Fibroblast of villous mesenchyme (primary cell): ENCODE measurements at places on chromosomes 11 and 22.

DNA sequence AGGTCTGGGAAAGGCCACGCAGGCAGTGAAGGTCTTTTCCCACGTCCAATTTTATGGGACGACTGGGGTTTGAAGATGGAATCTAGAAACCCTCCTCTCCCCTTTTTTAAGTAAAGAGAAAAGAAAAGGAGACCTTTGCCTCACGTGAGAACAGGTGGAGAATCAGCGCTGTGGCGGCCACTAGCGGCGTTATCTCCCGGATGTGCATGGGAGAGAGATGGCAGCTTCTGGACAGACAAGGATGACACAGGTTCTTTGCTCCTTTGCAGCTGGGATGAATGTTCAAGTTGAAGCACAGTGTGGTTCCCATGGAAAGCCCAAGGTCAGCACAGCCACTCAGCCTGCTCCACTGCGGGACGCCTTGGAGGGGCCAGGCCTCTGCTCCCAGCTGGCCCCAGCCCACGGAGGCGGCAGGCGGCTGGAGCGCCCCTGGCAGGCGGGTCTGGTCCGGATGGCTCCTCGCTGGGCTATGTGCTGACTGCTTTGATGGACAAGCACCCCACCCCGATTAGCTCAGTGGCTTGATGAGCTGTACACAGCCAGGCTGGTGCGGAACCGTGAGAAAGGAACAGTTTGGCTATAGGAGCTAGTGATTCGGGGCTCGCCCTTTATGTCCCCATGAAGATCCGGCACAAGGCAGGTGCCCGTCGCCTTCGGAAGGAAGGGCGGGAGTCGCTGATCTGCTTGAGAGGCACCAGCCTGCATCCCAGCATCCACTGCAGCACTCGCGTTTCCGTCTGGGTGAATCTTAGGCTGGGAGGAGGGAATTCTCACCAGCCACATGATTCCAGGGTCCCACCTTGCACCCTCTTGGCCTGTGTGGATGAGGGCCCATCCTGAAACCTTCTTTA lies 14.5 kb upstream of the BID start:
- no peak for DNase-seq

- DNase-seq = peak; percentile 80
Observed at GRCh38 chr11:45982656-45983470, 60.4 kb downstream of the LARGE2 start.

- DNase-seq = no peak
Observed at GRCh38 chr11:63913866-63914830, 2.8 kb downstream of the RCOR2 start.

DNA sequence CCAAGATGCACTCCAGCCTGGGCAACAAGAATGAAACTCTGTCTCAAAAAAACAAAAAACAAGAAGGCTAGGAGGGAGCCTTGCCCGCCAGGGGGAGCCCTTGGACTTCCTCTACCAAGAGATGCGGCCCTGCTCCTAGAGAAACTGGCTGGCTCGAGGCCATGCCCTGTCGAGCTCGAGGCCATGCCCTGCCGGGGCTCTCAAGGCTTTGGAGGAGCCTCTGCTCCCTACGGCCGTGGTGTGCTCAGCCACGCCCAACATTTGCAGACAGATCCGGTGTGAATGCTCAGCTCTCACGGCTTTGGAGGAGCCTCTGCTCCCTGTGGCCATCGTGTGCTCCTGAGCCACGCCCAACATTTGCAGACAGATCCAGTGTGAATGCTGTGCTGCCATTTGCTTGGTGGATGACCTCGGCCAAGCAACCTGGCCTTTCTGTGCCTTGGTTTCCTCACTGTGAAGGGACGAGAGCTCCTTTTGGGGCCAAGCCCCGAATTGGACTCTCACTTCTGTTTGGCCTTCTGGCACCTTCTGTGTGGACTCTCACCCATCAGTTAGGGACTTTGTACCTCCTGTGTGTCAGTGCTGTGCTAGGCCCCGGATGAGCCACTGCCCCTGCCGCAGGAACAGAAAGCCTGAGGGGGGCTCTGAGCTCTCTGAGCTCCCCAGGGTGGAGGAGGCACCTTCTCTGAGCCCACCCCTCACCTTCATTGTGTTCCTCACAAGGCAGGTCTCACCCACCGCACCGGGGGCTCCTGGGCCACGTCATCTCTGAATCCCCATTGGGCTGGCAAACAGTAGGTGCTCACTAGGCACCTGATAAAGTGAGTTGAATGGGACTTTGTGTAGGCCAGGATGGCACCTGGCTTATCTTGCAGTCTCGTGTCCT lies 14.1 kb downstream of the C11orf24 start:
- DNase-seq = peak; percentile 93

GRCh38 chr11:3049430-3050243 lies 7.6 kb downstream of the CARS1 start:
- peak; percentile 97 for DNase-seq

- DNase-seq = no peak
Observed at GRCh38 chr11:73249304-73249703, 22.8 kb upstream of the P2RY6 start.

DNA sequence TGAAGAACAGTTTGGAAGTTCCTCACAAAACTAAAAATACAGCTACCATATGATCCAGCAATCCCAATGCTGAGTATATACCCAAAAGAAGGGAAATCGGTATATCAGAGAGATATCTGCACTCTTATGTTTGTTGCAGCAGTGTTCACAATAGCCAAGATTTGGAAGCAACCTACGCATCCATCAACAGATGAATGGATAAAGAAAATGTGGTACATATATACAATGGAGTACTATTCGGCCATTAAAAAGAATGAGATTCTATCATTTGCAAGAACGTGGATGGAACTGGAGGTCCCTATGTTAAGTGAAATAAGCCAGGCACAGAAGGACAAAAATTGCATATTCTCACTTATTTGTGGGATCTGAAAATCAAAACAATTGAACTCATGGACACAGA lies 46.5 kb downstream of the XRRA1 start:
- no peak for DNase-seq

DNA sequence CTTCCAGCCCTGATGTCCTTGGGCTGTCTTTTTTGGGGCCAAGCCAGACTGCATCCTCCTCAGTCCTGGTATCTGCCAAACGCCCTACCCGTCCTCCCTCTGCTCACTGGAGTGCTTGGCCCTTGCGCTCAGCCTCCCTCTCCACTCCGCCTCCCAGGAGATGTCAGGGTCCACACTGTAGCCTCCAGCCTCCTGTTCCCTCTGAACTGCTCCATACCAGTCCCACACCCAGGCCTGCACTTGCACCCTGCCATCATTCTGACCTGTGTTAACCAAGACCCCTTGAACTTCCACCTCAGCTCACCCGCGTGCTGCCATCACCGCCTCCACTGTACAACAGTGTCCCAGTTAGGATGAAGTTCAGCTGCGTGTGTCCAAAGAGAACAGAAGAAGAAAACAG lies 6.3 kb upstream of the IL2RB start:
- DNase-seq = no peak

DNA sequence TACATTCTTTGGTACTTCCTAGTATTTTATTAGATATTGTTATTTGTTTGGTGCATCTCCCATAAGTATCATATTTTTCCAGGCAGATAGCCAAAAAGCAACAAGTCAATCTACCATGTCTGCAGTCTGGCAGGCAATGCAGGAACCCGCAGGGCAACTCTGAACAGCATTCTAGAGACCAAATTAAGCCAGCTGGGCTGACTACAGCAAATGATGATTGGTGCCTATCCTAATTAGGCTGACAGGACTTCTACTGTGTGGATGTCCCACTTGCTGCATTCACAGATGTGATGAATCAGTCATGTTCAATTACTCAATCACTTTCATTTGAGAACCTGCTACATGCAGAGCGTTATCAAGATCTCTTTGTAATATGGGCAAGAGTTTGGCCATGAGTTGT lies 40.3 kb upstream of the AMOTL1 start:
- DNase-seq = no peak

DNA sequence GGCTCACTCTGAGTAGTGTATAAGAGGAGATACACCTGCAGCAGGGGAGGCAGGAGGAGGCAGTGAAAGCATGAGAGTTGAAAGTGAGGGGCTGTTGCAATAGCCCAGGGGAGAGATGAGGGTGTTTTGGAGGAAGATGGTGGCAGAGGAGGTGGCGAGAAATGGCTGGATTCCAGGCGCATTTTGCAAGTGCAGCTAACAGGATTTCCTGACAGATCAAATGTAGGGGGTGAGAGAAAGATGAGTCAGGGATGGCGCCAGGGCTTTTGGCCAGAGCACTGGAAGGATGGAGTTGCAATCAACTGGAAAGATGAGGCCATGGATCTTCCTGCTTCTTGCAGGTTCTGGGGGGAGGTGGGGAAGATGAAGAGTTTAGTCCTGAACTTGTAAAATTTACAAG lies 16.8 kb upstream of the TSPAN18 start:
- DNase-seq = peak; percentile 2

DNA sequence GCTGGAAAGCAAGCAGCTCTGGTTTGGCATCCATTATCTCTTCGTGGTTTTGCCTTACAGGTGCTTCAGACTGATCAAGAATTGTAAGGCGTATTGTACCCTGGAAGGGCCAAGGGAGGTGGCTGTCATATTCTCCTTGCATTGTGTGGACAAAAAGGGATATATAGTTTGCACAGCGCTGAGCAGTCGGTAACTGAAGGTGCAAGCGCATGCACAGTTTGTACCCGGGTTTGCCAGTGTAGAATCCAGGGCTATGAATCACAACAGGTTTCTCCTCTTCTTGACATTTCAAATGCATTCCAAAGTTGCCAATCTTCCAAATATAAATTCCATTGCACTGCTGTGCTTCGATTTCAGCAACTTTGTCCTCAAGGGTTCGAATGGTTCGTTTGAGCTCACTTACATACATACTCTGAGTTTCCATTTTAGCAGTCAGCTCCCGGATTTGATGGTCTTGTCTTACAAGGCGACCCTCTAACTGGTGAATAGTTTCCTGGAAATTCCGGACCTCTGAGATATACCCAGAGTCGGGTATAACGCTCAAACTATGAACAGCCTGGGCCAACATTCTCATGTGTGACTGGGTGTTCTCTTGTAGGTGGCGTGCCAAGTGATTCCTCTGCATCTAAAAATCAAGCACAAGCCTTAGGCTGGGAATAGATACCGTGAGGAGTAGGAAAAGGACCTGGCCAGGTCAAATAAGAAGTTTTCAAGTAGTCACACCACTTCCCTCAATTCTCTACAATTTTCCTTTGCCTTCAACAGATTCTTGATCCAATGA lies 19.9 kb downstream of the TRAF6 start:
- DNase-seq = no peak

GRCh38 chr11:95500466-95500865 lies 269.5 kb upstream of the SESN3 start:
- DNase-seq = no peak

- DNase-seq = no peak
Observed at GRCh38 chr22:43991316-43992020, 32.6 kb upstream of the PARVB start.

- no peak for DNase-seq
Observed at GRCh38 chr22:42895087-42895486, 38.0 kb upstream of the ARFGAP3 start.

GRCh38 chr11:130531061-130531460 lies 82.6 kb downstream of the ADAMTS15 start:
- peak; percentile 29 for DNase-seq

GRCh38 chr11:133122256-133122655 lies 410.0 kb downstream of the OPCML start:
- DNase-seq = no peak

- no peak for DNase-seq
Observed at GRCh38 chr11:113977071-113977490, 2.2 kb downstream of the HTR3A start.

GRCh38 chr11:37995886-37996285 lies 1397.8 kb upstream of the RAG2 start:
- no peak for DNase-seq

DNA sequence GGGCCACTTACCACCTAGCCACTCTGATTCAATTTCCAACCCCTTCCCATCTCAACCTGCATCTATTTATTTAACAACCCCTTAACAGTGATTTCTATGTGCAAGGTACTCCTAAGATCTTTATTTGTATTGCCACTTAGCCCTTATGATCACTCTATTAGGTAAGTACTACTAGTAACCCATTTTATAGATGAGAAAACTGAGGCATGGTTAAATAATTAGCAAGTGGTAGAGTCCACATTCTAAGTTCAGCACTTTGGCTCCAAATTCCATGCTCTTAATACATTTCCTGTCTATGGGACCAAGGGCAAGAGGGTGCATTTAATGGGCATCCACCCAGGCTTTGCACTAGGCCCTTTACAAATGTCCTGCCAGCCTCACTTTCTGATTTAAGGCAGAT lies 38.1 kb upstream of the CSNK2A3 start:
- DNase-seq = no peak

GRCh38 chr11:14275076-14275475 lies 83.9 kb downstream of the RRAS2 start:
- DNase-seq = peak; percentile 65

DNA sequence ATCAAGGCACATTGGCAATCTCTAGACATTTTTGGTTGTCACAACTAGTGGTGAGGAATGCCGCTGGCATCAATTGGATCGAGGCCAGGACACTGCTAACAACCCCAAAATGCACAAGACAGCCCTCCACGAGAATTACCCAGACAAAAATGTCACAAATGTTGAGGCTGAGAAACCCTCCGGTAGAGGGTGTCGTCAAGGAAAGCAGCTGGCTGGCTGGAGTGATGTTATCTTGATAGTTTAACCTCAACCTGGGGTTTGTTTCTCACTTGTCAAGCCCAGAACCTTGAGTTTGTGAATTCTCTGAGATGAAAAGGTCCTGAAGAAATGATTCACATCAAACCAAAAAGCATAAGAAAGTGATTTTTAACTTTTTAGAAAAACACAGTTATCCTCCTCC lies 21.1 kb upstream of the TMPRSS13 start:
- DNase-seq = no peak

DNA sequence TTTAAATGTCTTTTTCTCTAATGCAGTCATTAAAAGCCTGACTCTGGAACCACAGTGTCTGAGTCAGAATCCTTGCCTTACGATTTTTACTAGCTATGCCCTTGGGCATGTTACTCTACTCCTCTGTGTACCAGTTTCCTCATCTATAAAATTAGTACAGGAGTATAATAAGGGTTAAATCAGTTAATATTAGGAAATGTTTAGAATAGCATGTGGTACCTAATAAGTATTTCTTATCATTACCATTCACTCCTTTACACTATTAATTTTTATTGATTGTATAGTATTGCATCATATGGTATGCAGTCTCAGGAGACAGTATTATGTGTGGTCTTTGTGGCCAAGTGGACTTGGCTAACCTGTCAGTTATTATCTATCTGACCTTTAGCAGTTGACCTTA lies 68.2 kb downstream of the METTL15 start:
- DNase-seq = peak; percentile 43

GRCh38 chr11:30535818-30536217 lies 50.3 kb downstream of the MPPED2 start:
- DNase-seq = no peak

DNA sequence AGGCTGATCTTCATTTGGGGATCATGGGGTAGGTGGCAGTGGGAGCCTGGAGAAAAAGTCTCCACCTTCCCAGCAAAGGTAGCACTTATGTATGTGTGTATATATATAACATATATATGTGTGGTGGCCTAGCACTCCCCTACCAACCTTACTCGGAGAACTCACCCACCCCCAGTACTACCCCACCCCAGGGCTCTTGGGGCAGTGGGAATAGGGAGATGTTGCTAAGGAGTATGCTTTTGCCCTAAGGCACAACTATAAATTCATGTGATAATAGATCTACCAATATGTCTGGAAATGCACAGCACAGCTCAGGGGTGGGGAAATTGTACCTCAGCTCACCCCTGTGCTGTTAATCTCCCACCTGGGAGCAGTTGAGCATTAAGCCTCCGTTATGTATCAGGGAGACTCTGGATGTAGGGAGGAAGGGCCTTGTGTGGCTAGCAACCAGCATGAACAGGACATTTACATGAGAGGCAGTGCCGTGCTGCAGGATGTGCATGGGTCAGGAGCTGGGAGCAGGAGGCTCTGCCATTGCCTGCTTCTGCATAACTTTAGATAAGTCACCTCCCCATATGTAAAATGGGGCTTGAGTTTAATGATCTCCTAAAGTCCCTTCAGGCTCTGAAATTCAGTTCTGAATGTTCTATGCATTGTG lies 57.3 kb downstream of the C11orf91 start:
- DNase-seq = no peak
